ACHN (cell line): ENCODE measurements at places on chromosomes 13 and 19.

- DNase-seq = no peak
Observed at GRCh38 chr13:98182153-98182552, 5.1 kb upstream of the RNF113B start.

DNA sequence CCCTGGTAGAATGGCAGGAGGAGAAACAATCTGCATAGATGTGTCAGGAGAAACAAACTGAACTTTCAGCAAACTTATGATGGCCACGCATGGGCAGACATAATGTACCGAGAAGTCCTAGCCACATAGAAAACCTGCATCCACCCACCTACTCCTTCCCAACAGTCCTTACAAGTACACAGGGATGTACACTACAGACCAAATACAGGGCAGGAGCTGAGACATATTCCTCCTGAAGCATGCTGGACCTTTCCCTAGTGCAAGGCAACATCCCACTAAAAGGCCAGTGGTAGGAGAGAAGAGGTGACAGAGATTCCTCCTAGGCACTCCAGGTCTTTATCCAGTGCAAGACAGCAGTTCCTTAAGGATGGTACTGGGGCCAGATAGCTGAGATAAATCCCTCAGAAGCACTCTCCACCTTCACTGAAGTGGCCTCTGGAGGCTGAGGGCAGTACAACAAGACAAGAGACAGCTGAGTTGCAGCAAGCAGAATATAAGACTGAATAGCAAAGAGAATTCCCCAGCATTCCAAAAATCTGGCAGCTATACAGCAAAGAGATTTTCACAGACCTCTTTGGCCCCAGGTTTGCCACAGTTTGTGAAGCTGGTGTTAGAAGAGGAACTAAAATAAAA lies 18.3 kb downstream of the VWA8 start:
- DNase-seq = peak; percentile 48

DNA sequence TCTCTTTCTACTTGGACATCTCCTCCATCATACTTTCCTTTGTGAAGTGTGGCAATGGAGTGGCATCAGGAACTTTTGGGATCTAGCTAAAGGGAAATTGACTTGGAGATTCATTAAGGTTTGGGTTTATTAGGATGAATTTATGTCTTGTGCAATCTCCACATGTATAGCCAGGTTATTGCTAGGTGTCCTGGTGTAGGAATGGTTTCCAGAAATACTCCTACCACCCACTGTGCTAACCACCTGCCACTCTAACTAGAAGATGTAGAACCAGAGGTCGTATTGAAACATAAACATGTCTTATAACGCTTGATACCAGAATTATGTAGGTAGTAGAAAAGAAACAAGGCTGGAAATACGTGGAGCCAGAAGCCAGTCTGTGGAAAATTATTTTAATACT lies 38.1 kb upstream of the MED4 start:
- no peak for DNase-seq

DNA sequence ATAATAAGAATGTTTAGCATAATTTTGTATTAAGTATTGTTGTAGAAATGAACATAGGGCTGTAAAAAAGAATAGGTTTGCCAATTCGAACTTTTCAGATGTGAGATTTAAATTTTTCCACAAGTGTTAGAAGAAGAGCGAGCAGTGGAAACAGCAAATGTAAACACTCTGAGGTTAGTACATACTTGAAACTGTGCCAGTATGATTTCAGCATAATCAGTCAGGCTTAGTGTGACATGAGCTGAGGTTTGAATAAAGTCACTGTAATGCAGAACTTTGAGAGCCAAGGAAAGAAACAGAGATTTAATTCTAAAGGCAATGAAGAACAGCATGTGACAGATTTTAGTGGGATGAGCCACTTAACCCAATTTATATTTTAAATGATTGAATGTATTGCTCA lies 2166.4 kb downstream of the PCDH9 start:
- DNase-seq = peak; percentile 41

- no peak for DNase-seq
Observed at GRCh38 chr19:9406798-9407352, 28.5 kb downstream of the ZNF266 start.

- DNase-seq = peak; percentile 61
Observed at GRCh38 chr13:75480671-75481175, 1.2 kb downstream of the TBC1D4 start.

DNA sequence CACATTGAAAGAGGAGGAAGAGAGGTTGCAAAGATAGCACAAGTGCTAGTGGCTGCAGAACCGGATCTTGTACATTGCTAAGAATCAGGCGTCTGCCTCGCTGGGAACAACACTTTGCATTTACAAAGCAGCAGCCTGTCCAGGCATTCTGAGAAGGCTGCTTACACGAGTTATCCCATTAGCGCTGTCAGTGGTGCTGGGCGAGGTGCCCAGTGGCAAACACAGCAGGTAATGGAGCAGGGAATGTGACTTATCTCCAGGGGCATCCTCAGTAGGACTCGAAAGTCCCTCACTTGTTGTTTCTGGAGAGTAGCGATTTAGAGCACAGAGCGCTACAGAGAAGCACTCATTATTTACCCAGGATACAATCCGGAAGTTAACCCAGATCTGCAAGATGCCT lies 209.6 kb downstream of the OLFM4 start:
- no peak for DNase-seq

DNA sequence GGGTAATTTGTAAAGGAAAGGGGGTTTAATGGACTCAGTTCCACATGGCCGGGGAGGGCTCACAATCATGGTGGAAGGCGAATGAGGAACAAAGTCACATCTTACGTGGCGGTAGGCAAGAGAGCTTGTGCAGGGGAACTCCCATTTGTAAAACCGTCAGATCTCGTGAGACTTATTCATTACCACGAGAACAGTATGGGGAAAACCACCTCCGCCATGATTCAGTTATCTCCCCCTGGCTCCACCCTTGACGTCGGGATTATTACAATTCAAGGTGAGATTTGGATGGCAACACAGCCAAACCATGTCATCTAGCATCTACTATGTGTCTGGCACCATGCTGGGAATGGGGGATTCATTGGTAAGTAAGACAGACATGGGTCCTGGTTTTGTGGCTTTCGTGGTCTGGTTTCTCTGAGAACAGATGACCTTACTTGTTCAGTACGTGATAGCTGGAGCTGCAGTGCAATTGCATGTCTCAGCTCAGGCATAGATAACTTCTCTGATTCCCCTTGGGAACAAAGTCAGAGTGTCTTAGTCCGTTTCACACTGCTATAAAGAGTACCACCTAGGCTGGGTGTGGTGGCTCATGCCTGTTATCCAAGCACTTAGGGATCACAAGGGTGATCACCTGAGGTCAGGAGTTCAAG lies 8.3 kb downstream of the ZNF554 start:
- no peak for DNase-seq

GRCh38 chr13:49319951-49320350 lies 72.2 kb downstream of the CDADC1 start:
- DNase-seq = no peak

- no peak for DNase-seq
Observed at GRCh38 chr19:41991025-41991424, 3.0 kb downstream of the ATP1A3 start.

- DNase-seq = no peak
Observed at GRCh38 chr13:51925865-51926527, 64.2 kb downstream of the CCDC70 start.

DNA sequence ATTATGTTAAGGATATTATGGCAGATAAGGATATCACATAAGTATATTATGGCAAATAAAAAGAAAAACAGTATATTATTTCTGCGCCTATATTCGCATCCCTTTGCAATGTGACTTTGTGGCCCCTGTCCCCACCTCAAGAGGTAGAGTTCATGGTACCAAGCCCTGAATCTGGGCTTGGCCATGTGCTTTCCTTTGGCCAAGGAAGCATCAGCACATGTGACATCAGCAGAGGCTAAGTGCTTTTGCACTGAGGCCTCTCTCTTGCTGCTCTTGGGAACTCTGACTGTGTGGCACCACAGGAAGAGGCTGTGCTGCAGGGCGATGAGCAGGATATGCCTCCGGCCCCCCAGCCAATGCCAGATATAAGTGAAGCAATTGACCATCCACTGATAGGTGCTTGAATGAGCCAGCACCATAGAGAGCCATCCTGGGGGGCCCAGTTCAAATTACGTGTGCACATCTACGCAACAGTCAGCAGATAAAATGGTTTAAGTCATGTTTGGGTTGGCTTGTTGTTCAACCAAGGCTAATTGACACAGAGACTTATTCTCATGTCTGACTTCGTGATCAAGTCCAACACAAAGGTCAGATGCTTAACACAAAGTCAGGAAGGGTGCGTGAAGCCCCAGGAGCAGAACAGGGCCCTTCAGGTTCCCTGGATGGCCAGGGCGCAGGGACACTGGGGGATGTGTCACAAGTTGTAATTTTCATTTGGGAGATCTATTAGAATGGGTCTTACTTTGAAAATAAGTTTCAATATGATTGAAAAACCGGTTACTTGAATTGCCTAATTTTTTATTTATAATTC lies 173.3 kb downstream of the COL4A1 start:
- DNase-seq = no peak

- DNase-seq = no peak
Observed at GRCh38 chr19:49911381-49912145, 14.9 kb upstream of the IL4I1 start.

DNA sequence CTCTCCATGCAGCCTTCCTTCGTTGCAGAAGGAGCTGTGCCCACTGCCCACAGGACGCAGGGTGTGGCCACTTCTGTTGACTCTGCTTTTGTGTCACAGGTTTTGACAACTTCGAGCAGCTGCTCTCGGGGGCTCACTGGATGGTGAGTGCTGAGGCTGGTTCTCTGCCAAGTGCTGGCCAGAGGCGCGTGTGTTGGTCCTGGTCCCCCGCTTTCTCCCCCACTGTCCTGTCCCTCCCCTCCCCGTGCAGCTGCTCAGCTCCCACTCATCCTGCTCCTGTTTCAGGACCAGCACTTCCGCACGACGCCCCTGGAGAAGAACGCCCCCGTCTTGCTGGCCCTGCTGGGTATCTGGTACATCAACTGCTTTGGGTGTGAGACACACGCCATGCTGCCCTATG lies 10.6 kb upstream of the PDCD2L start:
- DNase-seq = no peak

GRCh38 chr13:66576381-66576780 lies 653.8 kb downstream of the PCDH9 start:
- DNase-seq = no peak

GRCh38 chr19:52274191-52274590 lies 4.8 kb downstream of the ZNF766 start:
- no peak for DNase-seq

DNA sequence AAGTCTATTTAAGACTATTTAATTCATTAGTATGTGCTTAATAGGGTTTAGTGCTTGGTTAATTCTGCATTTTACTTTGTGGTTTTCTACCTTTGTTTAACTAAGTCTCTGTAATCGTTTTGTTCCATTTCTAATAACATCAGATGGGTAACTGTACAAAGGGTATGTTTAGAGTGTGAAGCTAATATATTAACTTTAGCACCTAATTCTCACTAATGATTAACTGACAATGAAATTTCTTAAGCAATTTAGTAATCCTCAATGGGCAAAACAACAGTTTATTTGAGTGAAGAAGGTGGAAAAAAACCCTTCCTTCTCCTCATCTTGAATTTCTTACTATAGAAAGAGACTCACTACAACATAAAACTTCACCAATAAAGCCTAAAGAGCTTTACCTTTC lies 448.1 kb upstream of the MIR17HG start:
- DNase-seq = no peak

GRCh38 chr13:110562036-110562597 lies 595 bp upstream of the RAB20 start:
- no peak for DNase-seq

- peak; percentile 39 for DNase-seq
Observed at GRCh38 chr19:4660181-4660791, 9.9 kb downstream of the MYDGF start.

DNA sequence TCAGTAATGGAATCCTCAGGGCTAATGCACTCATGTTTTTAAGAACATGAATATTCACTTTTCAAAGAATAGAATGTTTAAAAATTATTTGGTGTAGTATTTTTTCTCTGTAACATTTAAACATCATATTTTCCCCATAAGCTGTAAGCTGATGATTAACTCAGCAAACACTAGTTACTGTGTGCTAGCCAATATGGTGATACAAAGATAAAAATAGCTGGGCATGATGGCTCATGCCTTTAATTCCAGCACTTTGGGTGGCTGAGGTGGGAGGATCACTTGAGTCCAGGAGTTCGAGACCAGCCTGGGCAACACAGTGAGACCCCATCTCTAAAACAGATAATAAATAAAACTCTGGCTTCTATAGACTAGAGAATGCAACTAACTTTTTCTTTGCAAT lies 13.2 kb downstream of the RNF17 start:
- no peak for DNase-seq

DNA sequence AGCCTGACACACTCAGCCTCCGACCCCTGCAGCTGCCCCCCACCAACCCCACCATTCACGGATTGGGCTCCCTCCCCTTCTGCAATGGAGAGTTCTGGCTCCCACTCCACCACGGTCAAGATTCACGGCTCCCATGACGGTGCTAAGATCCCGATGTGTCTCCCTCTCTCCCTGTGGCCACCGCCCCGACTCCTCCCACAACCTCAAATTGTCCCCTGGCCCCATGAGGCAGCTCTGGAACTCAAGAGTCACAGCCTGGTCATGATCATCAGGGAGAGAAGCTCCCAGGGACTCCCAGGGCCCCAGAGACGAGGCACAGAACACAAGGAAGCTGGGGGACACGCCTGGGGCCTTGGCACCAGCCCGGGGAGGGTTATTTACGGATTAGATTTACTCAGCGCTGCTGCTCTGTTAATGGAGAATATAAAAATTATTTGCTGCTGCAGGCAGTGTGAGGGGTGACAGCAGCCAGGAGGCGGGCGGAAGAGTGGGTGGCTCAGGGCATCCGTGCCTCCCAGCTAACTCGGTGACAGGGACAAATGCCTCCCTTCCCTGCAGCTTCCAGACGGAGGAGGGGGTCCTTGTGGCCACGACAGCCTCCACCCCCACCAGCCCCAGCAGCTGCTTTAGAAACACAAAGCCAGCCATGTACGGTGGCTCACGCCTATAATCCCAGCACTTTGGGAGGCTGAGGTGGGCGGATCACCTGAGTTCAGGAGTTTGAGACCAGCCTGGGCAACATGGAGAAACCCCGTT lies 184.2 kb downstream of the PTPRS start:
- no peak for DNase-seq

DNA sequence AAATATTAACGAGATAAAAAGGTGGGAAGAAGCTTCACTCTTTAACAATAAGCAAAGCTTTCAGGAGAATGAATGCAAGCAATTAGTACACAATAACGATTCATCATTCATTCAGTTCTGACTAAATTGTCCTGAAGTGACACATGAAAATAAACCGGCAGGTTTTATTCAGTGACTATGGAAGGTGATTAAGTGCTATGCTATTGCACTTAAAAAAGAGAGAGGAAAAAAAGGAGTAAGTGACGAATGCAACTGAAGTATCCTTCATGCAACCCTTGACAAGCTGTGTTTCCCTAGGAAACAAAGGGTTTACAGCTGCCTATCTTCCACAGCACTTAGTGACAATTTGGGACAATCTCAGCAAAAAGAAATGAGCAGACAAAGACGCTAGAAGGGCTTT lies 1.4 kb downstream of the LIG4 start:
- DNase-seq = no peak
